Cerebellar nuclear complex (tissue), 1 donor: ENCODE measurements at places on chromosomes 1 and 21.
A peak's percentile ranks its signal among the peaks of the same experiment; 100 is the strongest.

GRCh38 chr21:40639616-40640194 is 207.3 kb downstream of the DSCAM start:
- no peak for DNase-seq

DNA sequence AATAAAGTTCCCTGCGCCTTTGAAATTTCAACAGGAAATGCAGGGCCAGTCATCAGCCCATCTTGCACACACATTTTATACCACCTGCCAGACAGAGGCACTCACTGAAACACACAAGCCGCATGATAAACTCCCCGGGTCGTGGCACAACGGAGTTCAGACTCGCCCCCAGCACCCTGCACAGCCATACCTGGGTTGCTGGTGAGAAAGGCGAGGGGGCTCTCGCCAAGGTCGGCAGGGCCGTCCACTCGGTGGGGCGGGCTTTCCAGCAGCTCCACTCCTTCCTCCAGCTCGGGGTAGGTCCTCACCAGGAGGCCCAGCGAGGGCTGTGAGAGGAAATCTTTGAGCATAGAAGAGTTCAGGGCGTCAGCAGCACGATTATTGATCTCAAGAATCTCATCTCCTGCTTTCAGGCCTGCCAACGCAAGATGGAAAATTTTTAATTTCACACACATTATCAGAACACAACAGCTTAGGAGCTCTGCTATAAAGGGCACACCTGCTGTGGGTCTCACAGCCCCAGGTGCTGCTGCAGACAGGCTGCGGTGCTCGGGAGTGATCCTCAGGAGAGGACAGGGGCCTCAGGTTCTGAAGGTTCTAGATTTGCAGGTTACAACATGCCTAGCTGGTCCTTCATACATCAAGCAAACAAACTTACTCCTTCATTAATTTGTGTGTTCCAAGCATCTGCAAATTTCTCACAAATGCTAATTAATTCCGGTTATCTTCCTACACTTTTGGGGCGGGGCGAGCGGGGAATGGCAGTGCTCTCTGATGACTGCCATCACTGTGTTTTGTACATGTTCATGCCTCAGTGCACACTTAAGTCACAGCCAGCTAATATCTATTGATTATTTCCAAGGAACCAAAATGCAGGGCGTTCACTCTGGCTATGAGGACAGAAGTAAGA is 144.2 kb upstream of the KRTAP19-8 start:
- no peak for DNase-seq

GRCh38 chr1:204791453-204792353 is 79.0 kb upstream of the NFASC start:
- no peak for DNase-seq

DNA sequence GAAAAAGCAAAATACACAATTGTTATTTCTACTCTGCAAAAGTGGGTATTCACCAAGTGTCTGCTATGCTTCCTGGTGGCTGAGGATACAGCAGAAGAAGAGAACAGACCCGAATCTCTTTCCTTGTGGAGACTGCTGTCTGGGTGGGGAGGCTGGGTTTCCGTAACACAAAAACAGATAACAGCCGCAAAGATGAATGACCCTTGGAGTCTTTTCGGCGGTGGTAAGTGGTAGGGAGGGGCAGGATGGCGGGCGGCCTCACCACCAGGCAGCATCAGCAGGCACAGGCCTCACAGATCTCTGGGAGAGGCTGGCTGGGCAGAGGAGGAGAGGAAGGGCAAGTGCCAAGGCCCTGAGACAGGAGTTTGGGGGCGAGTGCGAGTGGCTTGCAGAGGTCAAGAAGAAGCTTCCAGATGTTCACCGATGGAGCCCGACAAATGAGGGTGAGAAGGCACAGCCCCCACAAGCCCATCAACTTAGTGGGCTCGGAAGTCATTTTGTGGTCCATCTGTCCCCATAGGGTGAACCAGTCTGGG is 164.2 kb downstream of the RHOU start:
- no peak for DNase-seq

DNA sequence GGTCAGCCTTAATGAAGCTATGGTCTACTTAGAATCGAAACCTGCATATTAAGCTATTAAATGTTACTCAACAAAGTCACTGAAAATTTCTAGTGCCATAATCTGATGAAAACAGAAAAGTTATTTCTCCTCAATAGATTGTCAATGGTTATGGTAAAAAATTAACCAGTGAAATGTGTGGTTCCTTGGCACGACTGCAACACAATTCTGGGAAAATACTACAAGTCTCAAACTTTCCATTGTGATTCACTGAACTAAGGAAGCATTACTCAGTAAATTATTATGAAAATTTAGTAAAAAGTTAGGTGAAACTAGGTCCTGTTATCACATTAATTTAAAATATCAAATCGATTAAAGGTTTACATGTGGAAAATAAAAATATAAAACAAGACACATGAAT is 12.8 kb upstream of the OR2T10 start:
- DNase-seq: no peak

- no peak for DNase-seq
Observed at GRCh38 chr1:231274119-231274825, 33.3 kb downstream of the GNPAT start.

DNA sequence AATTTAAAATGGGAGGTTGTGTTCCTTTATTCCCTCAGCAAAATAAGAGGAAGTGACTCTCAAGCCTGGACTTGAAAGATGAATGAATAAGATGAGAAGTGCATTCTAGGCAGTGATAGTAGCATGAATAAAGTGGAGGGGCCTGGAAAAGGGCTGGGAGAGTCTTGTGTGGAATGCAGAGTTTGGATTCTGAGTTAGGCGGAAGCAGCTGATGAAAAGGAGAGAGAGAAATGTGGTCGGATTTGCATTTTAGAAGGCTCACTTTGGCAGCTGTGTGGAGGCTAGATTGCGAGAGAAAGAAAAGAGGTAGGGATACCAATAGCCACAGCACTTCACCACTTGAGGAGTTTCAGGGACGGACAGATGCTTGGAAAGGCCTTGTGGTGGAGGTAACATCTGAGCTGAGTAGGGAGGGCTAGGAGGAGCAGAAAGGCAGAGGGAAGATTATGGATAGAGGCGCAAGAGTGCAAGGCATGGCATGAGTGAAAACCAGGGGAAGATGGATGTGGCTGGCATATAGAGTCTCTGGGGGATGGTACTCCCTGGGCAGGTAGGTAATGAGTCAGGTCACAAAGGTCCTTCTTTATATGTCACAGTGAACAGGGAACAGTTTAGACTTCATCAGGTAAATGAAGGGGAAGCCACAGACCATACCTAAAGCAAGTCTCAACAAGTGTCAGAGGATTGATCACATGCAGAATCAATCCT is 59.6 kb downstream of the ST3GAL3 start:
- DNase-seq: no peak

- DNase-seq: peak; percentile 82
Observed at GRCh38 chr1:153790313-153790965, 15.2 kb downstream of the SLC27A3 start.

- DNase-seq: peak; percentile 90
Observed at GRCh38 chr1:226677027-226678020, 61.8 kb downstream of the ITPKB start.

GRCh38 chr1:40451238-40451585 is 936 bp downstream of the ZFP69B start:
- no peak for DNase-seq

GRCh38 chr1:119286587-119287181 is 81.9 kb upstream of the HAO2 start:
- DNase-seq: no peak

DNA sequence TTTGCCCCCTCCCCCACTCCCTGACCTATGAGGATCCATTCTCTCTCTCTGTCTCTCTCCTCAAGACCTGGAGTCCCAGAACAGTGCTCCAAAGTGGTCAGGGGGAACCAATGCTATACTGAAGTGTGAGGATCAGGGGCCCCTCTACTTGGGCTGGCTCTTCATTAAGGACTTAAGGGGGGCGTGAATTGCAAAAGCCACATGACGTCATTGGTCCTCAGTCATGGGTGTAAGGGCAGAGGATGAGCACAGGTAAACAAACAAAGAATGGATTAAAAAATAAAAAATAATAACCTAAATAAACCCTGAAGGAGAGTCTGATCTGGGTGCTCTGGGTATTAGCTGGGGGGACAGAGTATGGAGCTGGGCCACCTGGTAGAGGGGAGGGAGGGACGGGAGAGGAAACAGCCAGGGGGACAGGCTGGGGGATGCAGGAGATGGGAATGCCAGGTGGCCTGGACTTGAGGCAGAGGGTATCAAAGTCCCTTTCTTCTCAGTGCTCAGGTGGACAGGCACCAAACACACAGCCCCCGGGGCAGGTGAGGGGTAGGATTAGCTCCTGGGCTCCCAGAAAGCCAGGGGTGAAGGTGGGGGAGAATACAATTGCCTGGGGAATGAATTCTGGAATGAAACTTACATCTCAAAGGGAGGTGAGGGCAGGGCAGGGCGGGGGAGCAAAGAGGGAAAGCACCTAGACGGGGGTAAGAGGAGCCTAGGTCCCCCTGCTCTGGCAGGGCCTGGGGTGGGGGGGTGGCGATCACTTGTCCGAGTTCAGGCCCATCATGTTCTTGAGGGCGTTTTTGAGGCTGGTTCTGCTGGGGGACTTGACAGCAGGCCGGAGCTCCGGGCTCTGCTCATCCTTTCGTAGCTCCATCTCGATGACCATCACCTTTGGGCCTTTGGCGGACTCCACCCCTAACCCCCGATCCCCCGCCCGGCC is 4.6 kb downstream of the MPZ start:
- DNase-seq: no peak

DNA sequence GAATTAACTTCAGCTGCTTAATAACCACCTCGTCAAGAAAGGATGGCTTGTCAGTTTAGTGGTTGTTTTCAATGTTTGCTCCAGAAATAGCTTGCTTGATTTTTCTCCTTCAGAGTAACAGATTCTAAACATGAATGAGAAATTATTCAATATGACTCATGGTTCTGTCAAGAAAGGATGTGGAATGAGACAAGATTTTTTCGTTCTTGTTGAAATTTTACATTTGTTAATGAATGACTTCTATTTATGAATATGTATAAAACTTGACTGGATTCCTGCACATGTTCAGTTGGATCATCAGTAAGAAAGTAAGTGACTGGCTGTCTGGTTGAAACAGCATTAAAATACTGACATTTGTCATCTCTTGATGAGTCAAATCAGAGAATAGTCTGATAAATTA is 38.3 kb downstream of the IFI44 start:
- DNase-seq: no peak

DNA sequence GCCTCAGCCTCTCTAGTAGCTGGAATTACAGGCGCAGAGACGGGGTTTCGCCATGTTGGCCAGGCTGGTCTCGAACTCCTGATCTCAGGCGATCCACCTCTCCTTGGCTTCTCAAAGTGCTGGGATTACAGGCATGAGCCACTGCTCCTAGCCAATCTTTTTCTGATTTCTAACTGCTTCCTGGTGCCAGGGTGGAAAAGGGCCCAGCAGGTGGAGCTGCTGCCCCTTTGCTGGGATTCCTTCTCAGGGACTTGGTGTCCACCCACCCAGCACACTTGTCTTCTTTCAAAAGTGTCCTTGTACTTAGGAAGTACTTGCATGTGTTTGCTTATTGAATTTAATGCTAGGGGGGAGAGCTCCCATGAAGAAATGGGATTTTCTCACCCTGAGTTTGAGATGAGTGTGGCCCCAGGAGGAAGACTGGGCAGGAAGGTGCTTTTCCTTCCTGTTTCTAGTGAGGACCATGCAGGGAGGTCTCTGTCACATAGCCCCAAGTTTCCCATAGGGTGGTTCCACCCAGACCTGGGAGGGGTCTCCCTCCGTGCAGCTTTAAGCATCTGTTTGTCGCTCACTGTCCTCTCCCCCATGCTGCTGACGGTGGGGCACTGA is 14.2 kb downstream of the UTP11 start:
- no peak for DNase-seq

DNA sequence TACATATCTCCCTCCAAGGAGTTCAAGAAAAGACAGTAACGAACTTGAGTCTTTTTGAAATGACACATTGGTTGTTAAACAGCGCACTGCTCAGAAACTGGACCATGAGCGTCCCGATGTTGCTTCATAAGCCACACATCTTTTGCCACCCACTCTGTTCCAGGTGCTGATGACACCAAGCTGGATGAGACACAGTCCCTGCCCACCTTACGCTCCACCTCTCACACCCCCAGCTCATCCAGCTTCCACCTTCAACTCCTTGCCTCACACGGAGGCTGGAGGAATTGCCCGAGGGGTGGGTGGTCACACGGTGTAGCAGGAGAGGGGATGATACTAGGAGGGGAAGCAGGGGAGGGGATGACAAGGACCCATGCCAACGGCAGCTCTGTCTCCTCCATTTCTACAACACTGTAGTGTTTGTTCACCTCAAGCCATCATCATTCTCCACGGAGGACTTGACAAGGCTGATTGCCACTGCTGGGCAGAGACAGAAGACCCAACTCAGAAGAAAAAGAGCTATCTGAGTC is 148.5 kb upstream of the TNR start:
- no peak for DNase-seq

DNA sequence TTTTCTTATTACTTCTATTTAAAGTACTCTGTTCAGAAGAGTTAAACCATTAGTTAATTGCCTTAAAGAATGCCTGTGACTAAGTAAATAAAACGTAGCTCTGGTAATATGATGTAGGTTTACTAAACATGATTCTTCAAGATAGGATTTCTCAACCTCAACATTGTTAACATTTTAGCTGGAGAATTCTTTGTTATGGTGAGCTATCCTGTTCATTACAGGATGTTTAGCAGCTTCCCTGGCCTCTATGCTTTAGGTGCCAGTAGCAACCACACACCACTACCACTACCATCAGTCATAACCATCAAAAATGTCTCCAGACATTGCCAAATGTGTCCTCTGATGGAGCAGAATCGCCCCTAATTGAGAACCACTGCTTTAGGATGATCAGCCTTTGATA is 10.7 kb downstream of the RPF1 start:
- DNase-seq: no peak

DNA sequence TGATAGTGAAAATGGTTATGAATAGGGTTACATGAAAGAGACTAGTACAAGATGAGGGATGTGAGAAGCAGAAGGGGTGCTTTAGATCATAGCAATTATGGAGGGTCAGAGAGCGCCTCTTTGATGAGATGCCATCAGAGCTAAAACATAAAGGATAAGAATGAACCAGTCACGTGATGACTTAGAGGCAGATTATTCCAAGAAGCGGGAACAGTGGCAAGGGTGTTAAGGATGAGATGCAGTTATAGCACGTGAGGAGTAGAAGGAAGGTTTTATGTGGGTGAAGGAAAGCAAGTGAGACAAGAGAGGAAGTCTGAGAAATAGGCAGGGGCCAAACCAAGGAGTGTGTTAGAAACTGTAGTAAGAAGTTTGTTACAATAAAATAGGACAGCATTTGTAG is 360.1 kb downstream of the DPYD start:
- DNase-seq: no peak

DNA sequence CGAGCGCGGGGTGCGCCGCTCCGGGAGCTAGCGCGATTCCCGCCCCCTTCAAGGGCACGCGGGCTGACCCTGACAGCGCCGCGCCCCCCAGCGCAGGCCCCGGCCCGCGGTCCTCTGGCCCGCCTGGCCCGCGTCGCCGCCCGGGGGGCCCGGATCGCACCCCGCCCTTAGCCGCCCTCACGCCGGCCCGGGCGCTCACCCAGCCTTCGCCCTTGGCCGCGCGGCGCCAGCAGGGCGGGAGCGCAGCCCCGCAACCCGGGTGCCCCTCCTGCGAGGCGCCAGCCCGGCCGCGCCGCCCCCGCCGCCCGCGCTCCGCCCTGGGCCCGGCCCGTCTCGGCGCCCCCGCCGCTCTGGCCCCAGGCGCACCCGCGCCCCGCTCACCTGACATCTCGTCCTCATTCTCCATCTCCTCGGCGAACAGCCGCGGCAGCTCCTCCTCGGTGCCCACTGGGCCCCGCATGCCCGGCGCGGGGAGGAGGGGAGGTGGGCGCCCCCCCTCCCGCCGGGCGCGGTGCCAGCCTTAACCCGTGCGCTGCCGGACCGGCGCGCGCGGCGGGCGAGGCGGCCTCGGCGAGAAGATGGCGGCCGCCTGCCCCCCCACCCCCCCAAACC is 451 bp downstream of the CHD5 start:
- DNase-seq: no peak
